Neural progenitor cell (in vitro differentiated cells): ENCODE measurements at places on chromosomes 5 and 9. TPM values are rescaled to one million over a fixed set of nuclear protein-coding genes. Genes with fewer than 3 reads are reported as not detected.

Gene PTGER4
- 0.65 TPM in 1 of 2 replicates, not detected in the other for total RNA-seq

Gene ANKDD1B
- total RNA-seq: 0.40 and 0.60 TPM in 2 replicates

GRCh38 chr9:98341157-98342097, 86.0 kb upstream of the TBC1D2 start:
- no peak for DNase-seq

- DNase-seq: peak; percentile 69
These were observed 653.7 kb downstream of the NR2F1-AS1 start for GRCh38 chr5:92927291-92927778.

Gene CCNI2
- 0.22 TPM in 1 of 2 replicates, not detected in the other for total RNA-seq

DNA sequence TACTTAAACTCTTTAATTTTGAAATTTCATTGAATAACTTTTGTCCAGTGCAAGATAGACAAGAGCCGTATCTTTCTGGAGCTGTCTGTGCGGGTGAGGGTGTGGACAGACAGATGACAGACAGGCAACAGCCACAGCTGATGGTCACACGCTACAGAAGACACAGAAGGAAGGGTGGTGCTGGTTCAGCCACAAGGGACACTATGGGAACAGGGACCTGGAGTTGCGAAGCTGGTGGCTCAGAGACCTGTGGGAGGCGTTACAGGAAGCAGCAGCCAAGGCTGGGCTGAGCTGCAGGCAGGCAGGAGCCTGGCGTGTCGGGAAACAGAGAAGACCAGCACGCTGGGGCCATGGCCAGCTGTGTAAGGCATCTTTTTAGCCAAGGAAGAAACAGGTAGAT, 104.4 kb downstream of the WNK2 start:
- no peak for DNase-seq

Gene PIP5KL1
- 1.4 and 8.8 TPM in 2 replicates for total RNA-seq

Gene NMUR2
- 0.07 TPM in 1 of 2 replicates, not detected in the other for total RNA-seq

DNA sequence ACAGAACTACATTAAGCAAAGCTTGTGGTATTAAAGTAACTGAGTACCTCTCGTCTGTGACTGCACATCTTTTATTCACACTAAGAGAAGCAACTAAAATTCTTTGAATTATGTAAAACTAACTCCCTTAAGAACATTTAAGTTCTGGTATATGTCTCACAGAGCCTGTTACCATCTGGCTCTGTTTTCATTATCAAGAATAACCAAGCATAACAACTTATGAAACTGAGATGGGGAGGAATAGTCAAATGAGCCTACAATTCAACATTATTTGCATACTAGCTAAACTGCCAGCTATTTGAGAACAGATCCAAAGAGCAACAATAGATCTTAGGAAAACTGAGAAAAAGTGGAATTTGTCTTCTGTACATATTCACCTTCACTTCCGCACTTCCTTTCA, 25.3 kb upstream of the ISOC1 start:
- no peak for DNase-seq

DNA sequence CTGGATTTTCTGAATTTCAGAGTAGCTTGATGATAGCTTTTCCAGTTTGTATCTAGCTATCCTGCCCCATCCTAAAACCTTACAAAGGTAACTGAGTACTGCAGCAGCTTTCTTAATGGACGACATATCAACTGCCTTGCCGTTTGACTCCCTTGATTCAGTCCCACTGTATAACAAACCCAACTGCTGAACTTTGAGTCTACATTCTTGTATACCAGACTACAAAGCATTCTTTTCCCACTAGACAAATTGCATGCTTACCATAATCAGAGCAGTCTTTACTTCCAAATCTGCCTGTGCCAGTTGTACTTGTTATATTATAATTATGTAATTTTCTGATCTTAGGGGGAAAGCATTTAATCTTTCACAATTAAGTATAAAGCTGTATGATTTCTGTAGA, 47.3 kb downstream of the ANKRD31 start:
- no peak for DNase-seq

DNA sequence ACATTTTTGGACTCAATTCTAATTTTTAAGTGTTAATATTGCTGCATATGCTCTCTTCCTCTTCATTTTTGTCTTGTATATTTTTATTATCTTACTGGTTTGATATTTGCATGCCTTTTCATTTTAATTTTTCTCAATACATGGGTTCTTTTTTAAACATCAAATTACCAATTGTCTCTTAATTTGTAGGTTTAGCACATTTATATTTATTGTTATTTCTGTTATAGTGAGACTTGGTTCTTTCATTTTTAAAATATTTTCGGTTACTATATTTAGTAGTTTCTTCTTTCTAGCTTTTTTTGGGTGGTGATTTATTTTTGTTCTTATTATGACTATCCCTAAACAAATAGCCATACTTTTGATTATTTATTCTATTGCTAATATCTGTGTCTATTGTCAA, 19.4 kb downstream of the SPINK5 start:
- DNase-seq: no peak

Gene F2RL2
- total RNA-seq: 3.6 and 4.3 TPM in 2 replicates

DNA sequence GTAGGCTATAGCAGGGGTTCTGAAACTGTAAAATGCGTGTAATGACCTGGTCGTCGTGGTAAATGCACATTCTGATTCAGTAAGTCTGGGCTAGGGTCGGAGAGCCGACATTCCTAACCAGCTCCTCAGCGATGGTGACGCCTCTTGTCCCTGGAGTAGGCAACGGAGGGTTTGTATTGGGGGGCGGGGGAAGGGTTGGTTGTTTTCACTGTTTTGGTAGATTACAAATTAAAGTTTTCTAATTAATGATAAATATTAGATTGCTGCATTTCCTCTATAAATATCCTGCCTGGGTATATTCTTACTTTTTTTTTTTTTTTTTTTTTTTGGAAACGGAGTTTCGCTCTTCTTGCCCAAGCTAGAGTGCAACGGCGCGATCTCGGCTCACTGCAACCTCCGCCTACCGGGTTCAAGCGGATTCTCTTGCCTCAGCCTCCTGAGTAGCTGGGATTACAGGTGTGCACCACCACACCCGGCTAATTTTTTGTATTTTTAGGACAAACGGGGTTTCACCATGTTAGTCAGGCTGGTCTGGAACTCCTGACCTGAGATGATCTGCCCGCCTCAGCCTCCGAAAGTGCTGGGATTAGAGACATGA, 566 bp upstream of the ALDH7A1 start:
- DNase-seq: no peak

DNA sequence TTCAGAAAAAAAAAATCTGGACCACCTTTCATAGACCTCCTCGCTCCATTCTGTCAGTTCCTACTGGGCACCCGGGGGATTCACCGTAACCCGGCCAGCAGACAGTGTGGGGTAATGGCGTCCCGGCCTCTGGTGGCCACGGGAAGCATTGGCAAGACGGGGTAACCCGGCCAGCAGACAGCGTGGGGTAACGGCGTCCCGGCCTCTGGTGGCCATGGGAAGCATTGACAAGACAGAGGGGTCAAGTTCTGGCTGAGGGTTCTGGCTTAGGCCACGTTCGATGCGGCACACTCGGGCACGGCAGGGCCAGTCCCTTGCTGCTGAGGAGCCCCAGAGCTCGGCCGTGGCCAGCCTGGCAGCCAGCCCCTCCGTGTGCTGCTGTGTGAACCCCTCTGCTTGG, 116.2 kb upstream of the RAPGEF1 start:
- DNase-seq: peak; percentile 43

- DNase-seq: no peak
These were observed 18.3 kb upstream of the TERT start for GRCh38 chr5:1312993-1313833.

- no peak for DNase-seq
These were observed 97.9 kb downstream of the MVB12B start for GRCh38 chr9:126424511-126424910.

Gene SPATA31D1
- total RNA-seq: not detected in 2 replicates

- DNase-seq: no peak
These were observed 9.2 kb upstream of the RARS1 start for GRCh38 chr5:168477060-168477459.

Gene PCDHGC3
- 14.7 and 17.2 TPM in 2 replicates for total RNA-seq

Gene SHISAL2B
- 10.4 and 17.8 TPM in 2 replicates for total RNA-seq

DNA sequence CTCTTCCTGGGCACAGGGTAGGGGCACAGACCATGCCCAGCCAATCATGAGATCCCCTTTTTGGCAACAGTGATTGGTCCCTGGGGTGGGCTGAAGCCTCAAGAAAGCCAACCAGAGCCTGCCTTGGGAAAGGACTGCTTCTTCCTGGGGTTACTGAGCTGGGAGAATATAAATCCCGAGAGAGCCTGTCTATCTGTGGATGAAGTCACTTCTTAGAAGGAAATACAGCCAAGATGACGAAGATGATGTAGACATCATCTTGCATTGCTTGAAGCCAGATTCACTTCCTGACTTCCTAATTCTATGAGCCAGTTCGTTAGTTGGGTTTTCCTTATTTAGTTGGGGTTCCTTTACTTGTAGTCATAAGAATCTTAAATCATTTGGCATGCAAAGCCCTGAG, 50.1 kb upstream of the PWWP2A start:
- DNase-seq: no peak

DNA sequence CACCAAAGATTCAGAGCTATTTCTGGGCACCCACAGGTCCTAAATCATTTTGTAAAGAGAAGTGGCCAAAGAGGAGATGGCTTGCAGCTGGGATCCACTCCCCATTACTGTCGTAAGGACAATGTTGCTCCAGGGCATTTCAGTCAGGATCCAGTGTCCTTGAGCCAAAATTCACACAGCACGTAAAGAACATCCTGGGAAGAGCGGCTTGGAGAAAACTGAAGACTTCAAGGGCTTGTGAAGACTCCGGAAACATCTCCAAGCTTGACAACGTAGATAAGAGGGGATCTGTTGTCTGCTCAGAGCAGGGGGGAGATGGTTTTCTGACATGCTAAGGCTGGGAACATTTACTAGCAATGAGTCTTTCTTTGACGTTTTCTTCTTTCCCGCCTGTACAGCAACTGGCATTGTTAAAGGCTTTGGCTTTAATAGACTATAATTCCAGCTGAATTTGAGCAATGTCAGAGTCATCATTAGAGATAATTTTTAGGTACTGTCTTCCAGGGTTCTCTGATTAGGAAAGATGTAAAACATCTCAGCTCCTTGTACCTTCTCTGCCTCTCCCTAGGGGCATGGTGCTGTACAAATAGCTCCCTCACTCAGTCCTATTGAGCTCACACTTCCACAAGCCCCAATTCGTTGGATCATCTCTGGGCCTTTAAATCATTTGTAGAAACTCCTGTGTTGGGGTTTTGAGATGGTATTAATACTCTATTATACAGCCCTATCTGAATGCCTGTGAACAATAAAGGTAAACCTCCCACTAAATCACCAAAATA, 39.7 kb downstream of the EGFLAM start:
- DNase-seq: no peak

Gene TSPAN17
- 25.9 and 51.7 TPM in 2 replicates for total RNA-seq

- DNase-seq: no peak
These were observed 27.2 kb downstream of the WNK2 start for GRCh38 chr9:93210974-93211653.
